Mesothelial cell of epicardium (in vitro differentiated cells): ENCODE measurements at places on chromosomes 12 and 14.
A peak's percentile ranks its signal among the peaks of the same experiment; 100 is the strongest.

DNA sequence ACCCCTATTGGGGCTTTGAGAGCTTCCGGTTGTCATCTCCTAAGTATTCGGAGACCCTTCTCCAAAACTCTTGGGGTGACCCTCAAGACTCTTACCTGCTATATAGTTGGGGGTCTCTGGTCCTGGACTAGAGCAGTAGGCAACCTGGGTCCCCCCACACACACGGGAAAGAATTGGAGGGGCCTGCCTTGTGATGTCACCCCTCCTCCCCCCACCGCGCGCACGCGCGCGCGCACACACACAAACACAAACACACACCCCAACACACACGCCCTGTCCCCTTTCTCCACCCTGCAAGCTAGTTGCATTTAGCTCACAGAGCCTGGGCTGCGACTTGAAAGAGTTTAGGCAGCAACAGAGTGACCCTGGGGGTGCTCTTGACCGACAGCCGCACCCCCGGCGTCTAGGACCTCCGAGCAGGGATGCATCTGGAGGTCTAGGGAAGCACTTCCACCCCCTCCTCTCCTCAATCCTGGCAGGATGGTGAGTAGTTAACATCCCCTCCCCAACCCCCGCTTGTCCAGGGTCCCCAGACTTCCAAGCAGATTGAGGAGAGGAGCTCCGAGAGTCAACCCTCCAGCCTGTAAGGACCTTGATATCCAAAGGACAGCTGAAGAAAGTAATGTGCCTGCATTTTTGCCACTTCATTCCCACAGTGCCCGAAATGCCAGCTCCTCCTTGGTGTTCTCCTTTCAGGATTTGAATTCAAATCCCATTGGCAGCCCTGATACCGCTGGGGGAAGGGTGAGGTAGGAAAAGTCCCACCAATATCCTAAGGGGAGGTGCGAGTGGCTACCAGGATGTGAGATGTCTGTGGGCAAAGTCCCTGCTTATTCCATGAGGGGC is 1.4 kb upstream of the DNAJC14 start:
- peak; percentile 60 for DNase-seq

DNA sequence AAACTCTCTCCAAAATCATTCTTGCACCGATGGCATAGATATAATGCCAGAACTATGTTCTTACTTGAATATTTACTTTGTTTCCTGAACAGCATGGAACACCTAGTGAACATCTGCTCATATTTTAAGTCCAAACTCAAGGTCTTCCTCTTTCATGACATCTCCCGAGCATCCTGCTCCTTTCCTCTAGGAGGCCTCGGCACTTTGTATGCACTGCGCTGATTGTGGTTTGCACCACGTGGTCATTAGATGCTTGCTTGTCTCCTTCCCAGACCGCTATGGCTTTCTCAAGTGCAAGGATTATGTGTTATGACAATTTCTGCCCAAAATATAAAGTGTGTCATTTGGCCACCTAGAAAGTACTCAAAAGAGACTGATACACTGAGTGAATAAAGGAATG is 912.0 kb downstream of the GALC start:
- no peak for DNase-seq

DNA sequence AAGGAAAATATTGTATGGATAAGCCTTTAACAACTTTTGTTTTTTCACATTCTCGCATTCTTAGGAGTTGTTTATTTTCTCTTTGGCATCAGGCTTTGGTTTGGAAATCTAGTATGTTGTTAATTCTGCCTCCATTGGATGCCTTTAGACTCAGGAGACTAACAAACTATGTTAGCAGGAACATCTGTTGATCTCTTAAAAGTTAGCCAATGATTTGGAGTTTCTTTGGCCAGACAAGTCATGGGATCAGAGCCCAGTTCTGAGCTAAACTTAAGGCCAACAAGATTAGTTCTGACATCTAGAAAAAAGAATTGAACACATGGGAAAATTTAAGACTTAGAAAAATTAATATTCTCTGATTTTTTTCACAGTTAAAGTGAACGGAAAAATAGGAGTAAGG is 35.3 kb upstream of the STRAP start:
- no peak for DNase-seq

DNA sequence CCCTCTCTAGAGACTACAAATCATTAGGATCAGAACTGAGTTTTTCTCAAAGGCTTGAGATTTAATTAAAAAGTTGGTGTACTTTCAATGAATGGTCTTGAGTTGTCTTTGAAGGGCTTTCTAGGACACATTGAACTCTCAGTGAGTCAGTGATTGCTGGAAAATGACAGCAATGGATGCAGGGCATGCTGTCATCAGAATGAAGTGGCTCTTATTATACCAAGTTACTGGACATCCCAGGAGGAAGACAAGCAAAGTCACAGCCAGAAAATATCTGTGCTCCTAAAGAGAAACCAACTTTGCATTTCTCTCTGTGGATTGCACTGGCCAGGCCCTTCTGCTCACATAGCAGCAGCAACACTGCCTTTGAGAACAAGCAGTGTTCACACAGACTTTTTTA is 112.6 kb downstream of the PRIMA1 start:
- DNase-seq = no peak

GRCh38 chr14:84003346-84003745 is 1526.6 kb upstream of the FLRT2 start:
- DNase-seq = no peak

DNA sequence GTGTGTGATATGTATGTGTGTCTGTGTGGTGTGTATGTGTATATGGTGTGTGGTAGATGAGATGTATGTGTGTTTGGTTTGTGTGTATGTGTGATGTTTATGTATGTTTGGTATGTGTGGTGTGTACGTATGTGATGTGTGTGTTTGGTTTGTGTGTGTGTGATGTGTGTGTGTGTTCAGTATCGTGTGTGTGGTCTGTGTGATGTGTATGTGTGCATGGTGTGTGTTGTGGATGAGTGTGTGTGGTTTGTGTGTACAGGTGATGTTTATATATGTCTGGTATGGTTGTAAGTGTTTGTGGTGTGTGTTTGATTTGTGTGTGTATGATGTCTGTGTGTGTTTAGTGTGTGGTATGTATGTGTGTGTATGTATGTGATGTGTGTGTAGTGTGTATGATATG is 199.4 kb downstream of the SUDS3 start:
- no peak for DNase-seq

DNA sequence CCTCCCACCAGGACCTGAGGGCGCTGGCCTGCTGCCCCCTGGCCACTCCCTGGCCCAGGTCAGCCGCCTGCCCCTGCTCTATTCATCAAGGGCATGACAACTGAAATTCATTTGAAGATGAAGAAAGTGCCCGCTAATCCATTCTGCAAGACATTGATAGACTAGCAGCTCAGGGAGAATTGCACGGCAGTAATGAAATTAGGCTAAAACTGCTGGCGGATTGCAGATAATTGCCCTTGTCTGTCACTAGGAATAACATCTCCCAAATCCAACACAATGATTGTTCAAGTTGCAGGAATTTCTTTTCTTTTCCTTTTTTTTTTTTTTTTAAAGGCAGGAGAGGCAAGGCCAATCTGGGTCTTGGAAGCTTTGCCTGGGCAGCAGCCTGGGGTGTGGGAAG is 44.5 kb downstream of the MVK start:
- no peak for DNase-seq

DNA sequence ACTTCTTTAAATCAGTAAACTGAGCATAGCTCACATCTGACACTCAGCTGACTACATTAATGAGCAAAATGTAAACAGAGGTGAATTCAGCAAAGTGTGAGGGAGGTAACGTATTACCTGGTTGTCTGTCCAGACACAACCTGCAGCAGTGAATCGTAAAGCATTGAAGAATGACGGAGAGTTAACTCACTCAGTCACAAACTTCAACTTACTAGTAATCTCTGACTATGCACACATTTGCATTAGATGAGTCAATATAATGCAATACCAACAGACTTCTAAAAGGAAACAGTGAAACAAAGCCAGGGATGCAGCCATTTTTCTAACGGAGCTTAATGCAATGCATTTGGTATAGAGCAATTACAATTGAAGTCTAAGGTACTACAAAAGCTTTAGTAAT is 40.0 kb downstream of the STX2 start:
- DNase-seq = no peak

DNA sequence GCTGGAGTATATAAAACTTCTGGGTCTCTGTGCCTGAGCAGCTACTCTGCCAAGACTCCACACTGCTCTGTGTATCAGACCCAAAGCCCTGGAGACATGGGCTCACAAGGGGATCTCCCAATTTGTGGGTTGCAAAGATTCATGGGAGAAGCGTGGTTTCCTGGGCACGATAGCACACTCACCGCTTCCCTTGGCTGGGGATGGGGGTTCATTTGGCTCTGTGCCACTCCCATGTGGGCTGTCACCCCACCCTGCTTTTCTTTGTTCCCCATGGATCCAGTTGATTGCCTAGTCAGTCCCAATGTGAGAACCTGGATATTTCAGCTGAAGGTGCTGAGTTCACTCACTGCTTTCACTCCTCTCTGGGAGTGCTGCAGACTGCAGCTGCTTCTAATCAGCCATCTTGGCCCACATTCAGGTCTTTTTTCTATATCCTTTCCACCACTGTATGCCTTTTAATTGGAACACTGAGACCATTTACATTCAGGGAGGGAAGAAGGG is 40.0 kb upstream of the PCNX4 start:
- no peak for DNase-seq

- DNase-seq = no peak
Measured at GRCh38 chr12:49367381-49368239, at the start of gene SPATS2. TSS of gene SPATS2 (plus strand) at chr12:49367462. CDS start at chr12:49461013, 93,551 bp downstream.

- no peak for DNase-seq
Measured at GRCh38 chr12:124898923-124899294, 15.5 kb downstream of the UBC start.

DNA sequence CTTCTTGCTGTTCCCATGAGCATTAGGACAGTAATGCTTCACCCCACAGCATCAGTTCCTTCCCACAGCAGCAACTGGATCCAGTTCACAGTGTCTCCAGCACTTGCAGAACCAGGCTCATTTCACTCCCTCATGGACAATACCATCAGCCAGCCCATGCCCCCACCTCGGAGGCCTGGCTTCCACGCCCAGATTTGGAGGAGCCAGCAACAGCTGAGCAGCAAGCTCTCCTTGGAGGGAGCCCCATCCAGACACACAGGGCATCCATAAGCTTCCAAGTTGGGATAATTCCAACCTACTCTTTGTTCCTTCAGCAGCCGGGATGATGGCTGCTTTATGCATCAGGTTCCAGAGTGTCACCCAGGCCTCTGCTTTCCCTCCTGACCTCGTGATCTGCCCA is 250.0 kb downstream of the GLT1D1 start:
- no peak for DNase-seq

- no peak for DNase-seq
Measured at GRCh38 chr12:30746190-30746589, 8.6 kb downstream of the CAPRIN2 start.

GRCh38 chr12:112124918-112125249 is 476 bp upstream of the TRAFD1 start:
- no peak for DNase-seq

GRCh38 chr14:49612251-49612650 is 8.2 kb downstream of the RPL36AL start:
- DNase-seq = no peak

DNA sequence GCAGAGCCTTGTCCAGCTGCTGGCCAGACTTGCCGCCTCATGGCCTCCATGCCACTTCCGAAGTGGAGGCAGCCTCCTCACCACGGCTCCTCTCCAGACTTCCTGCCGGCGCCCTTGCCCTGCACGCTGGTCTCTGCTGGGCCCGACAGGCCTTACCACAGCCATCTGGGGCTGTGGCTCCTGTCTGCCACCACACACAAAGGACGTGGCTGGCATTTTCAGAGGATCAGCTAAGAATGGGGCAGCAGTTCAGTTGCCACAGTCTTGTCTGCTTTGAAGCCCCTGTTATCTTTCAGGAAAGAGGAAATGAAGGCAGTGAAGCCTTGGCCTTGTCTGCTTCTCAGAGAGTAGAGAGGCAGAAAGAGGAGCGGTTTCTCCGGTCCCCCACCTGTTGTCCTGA is 178.0 kb upstream of the FKBP4 start:
- no peak for DNase-seq

DNA sequence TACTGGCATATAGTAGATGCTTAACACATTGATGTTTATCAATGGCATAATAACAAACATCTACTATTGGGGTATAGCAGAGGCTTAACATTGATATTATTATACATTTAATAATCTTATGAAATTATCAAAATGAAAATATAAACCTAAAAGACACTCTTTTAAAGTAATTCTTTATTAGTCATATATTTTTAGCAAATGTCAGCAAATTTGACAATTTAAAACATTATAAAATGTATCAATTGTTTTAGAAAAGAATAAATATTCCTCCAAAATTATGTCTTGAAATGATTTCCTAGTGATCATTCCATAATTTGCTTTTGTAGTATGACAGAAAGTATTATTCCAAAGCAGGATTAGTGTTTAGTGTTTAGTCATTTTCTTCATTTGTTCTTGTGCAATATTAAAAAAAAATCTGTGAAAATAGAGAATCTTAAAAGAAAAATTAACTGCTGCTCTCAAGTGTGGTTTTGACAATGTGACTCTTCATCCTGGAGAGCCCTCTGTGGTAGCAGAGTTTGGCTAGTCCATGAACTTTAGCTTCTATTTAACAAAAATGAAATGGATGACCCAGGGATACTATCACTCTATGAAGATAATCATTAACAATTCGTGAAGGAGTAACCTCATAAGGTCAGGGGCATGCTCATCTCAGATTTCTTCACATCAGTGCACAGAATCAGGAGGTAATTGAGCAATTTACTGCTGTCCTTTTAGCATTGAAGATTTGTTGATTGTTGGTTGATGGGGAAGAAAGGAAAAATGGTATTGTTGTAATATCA is 1018.5 kb downstream of the LRFN5 start:
- DNase-seq = no peak

DNA sequence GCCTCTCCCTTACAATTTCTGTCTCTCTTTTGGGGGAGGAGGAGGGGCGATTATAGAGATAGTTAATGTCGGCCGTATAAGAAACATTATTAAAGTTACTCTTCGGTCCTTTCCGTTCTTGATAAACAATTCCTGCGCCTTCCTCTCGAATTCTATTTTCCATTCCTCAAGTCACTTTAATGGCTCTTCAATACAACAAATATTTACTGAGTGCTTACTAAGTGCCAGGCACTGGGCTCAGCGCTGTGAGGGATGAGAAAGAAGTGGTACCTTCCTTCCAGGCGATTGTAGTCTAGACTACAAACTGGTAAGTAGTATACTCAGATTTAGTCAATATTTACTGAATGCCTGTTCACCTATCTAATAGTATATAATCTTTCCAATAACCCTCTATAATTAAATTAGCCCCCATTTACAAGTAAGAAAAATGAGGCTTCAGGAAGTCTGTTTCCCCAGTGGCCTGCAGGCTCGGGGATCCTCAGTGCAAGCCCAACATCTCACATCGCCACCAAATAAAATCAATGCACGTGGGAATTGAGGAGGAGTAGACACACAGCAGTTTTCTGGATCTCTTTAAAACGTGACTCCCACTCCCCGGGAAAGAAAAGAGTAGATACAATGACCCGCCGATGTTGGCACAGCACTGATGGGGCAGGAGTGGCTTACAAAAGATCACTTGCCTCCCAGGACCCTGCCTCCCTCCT is 589 bp upstream of the ZNF219 start:
- DNase-seq = no peak

GRCh38 chr14:58782011-58782410 is 144.2 kb downstream of the DACT1 start:
- DNase-seq = no peak
